Stimulated activated CD4-positive, alpha-beta T cell treated with anti-CD3 and anti-CD28 coated beads, Interleukin-12 subunit alpha, Interleukin-12 subunit beta, amount 100 ng/mL, for 24 hours (primary cell): ENCODE measurements at places on chromosomes 12 and 14.

DNA sequence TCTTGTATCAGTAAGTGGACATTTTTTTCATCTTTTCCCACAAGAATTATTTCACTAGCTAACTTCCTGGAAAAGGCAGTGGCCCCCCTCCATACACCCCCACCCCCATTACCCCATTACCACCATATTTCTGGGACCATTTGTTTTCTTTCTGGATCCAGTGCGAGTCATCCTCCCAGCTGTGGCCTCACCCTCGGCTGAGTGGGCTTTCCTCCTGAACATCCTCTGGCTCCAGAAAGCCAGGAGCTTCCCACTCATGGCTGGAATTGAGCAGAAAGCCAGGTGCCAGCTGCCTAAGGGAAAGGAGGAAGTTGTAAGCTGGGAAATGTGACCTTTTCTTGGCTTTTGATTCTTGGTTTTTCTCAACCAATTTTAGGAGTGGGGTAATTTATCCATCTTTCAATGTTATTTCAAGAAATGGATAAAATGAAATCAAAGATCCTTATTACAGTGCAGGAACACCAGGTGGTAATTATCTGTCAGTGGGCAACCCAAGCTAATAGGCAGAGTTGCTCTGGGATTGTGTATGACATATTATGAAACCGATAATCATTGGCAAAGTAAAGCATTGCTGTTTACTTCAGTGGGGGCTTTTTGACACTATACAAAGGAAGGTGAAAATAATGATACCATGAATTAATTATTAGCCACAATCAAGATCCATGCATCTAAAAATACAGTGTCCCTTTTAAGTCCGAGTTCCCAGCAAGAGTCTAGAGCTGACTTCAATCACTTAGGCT lies 124.6 kb downstream of the KICS2 start:
- no peak for DNase-seq

GRCh38 chr12:98388126-98388525 lies 127.3 kb upstream of the TMPO start:
- DNase-seq = no peak

DNA sequence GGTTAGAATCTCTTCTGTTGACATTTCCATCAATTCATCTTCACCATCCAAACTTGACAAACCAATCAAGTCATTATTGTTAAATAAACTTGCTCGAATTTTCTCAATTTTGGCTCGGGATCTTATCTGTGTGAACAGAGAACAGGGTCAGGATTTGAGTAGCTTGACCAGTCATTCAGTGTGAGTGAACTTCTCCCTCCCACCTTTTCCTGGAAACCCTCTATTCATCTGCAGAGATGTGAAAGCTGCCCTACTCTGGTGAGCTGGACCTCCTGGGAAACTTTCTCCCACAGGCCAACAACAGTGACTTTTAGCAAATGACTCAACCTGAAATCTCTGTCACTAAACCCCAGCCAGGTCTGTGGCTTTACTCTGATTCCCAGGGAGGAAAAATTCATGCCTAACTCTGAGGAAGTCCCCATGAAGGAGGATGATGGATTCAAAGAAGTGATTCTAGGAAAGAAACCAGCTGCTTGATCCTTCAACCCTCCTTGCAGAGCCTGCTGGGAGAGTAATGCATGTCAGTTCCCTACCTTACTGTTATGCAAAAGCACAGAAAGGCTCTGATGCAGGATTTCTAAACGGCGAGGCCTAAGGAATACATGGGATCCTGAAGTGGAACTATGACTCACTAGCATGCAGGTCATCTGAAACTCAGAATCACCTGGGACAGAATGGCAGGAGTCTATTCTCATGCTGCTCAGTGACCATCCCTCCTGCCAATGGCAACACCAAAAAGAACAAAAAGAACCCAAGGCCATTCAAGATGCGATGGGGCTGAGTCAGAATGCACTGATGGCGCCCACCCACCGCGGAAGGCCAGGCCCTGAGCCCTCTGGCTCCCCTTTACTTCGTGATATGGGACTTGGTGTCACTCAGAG lies 58.0 kb downstream of the TRAFD1 start:
- DNase-seq = no peak

- peak; percentile 40 for DNase-seq
Measured at GRCh38 chr12:68358532-68359485, 26.6 kb upstream of the MDM1 start.

GRCh38 chr12:96326628-96327227 lies 73.5 kb downstream of the CDK17 start:
- DNase-seq = no peak

DNA sequence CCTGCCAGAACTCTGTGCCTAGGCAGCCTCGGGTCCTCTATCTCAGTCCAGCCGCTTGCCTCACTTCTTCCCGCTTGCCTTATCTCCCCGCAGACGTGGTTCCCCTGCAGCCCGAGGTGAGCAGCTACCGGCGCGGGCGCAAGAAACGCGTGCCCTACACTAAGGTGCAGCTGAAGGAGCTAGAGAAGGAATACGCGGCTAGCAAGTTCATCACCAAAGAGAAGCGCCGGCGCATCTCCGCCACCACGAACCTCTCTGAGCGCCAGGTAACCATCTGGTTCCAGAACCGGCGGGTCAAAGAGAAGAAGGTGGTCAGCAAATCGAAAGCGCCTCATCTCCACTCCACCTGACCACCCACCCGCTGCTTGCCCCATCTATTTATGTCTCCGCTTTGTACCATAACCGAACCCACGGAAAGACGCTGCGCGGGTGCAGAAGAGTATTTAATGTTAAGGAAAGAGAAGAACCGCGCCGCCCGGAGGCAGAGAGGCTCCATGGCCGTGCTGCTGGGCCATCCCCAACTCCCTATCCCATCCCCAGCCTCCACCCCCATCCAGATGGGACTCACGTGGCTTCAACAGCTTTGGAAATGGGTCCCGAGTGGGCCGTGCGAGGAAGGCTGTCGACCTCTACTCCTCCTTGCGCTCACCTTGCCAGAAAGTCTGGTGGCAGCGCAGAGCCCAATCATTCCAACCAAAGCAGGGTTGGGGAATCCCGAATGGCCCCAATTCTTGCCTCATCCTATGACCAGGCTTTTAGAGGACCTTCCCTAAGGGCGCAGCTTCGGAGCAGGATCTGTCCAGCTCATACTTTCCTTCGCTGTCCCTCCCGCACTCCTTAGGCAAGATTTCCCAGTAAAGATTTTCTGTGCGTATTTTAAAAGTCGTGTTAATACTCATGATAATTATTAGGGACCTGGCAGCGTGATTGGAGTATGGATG lies 6.5 kb downstream of the HOXC13 start:
- no peak for DNase-seq
